Prostate gland (tissue), 2 donors: ENCODE measurements at places on chromosomes 3 and 15.

- DNase-seq, result peak; percentile 30
Observed at GRCh38 chr3:14461748-14462324, 59.4 kb downstream of the SLC6A6 start.

- DNase-seq, result no peak
Observed at GRCh38 chr15:96565266-96565665, 234.8 kb downstream of the NR2F2 start.

GRCh38 chr3:156507285-156507684 lies 47.6 kb downstream of the SSR3 start:
- DNase-seq, result no peak

GRCh38 chr15:63905558-63906265 lies 72.0 kb upstream of the HERC1 start:
- no peak for DNase-seq

GRCh38 chr3:19272296-19272695 lies 124.0 kb downstream of the KCNH8 start:
- no peak for DNase-seq

DNA sequence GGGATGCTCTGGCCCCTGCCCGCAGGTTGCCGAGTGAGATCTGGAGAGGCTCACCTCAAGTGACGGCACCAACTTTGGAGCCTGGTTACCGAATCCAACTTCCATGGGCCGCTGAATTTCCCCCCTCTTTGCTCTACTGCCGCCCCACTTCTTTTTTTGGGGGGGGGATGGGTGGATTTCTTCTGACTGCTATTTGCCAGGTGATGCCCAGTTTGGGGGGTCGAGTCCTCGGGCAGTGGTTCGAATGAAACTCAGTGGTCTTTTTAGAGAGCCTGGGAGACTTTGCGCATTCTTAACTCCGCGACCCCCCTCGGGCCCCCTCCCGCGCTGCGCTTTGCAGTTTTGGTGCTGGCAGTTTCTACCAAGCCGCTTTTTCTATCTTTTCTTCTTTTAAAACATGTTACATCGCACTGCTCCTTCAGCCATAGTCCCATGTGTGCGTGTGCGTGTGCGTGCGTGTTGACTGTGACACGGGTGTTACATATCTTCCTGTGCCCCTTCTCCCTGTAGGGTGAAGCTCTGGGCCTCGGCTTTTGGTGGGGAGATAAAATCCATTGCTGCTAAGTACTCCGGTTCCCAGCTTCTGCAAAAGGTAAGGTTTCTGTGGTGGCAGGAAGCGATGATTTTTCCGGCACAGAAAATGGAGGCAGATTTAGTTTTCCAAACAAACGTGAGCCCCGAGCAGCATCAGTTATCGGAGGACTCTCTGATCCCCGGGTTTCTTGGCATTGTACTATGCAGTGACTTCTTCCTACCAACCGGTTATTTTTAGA lies 837 bp downstream of the CACNA2D3 start:
- no peak for DNase-seq

- no peak for DNase-seq
Observed at GRCh38 chr15:80152896-80153876, at the start of gene FAH. FAH (plus strand) TSS chr15:80152999; CDS start chr15:80153055, 56 bp downstream.

- DNase-seq, result peak; percentile 41
Observed at GRCh38 chr3:8987645-8988383, 24.5 kb upstream of the RAD18 start.

- DNase-seq, result no peak
Observed at GRCh38 chr3:52233968-52234367, 5.0 kb downstream of the TWF2 start.

GRCh38 chr3:190970560-190970959 lies 108.1 kb upstream of the GMNC start:
- DNase-seq, result no peak

DNA sequence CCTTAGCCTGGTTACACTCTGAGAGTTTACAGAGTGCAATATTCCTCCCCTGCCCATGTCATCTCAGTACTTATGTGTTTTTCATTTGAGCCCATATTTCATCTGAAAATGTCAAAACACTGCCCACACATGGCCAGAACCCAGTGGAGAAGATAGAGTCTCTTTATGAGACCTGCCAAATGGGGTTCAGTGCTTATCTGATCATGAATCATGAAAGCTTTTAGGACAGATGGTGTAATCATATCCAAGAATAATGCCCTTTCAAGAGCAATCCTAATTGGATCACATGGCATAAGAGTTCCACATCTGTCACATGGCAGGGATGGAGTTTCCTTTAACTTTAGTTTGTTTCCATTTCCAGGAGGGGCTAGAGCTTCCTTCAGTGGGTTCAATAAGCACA lies 77.2 kb upstream of the AGBL1 start:
- no peak for DNase-seq

DNA sequence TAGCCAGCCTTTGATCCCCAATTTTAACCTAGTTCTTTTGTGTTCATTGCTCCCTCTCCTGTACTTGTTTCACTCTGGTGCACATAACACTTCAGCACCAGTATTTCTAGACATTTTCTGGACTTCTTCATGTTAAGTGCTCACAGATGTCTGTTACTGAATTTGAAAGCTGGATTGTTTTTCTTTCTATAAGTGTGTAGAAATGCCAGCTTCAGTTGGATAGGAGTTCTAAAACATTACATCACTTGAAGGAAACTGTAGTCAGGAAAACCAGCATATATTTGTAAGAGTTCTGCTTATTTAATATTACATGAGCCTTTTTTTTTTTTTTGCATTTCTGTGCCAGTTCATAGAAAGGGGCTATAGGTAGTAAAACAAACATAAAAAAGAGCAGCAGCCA lies 21.6 kb downstream of the QTRT2 start:
- no peak for DNase-seq

- DNase-seq, result no peak
Observed at GRCh38 chr15:76340803-76341365, 4.3 kb downstream of the ISL2 start.

GRCh38 chr15:70387993-70388392 lies 290.3 kb upstream of the TLE3 start:
- no peak for DNase-seq

DNA sequence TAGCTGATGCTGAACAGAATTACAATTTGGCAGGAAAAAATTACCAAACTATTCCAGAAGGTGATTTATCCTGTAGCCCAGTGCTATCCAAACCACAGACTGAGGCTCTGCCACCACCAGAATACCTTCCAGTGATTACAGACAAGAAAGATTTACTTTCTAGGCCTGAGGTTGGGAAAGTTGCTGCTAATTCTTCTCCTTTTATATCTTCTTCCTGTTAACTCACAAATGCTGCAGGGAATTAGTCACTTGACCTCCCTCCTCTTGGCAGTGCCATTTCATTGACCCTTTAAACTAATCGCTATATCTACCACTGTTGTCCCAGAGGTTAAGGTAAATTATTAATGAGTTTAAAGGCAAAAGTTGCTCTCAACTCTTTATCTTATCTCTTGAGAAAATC lies 118.4 kb downstream of the CTNNB1 start:
- no peak for DNase-seq

GRCh38 chr15:68149059-68149458 lies 56.1 kb downstream of the CALML4 start:
- DNase-seq, result no peak

DNA sequence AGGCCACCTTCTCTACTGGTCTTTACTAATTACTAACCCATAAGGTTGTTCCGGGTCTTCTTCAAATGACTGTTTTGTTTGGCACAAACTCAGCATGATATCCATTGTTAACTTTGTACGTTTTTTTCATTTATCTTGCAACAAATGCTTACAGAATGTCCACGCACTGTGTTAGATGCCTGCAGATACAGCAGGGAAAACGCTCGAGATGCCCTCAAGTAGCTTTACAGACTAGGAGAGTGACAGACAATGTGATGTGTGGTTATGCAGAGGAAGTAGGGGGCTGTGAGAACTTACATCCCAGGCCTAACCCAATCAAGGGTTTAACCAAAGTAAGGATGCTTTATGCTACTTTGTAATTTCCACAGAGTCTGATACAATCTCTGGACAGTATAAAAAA lies 949 bp upstream of the RFC4 start:
- no peak for DNase-seq

- no peak for DNase-seq
Observed at GRCh38 chr3:13569641-13570390, 20.9 kb downstream of the FBLN2 start.

GRCh38 chr3:8603115-8603710 lies 41.4 kb downstream of the SSUH2 start:
- no peak for DNase-seq

DNA sequence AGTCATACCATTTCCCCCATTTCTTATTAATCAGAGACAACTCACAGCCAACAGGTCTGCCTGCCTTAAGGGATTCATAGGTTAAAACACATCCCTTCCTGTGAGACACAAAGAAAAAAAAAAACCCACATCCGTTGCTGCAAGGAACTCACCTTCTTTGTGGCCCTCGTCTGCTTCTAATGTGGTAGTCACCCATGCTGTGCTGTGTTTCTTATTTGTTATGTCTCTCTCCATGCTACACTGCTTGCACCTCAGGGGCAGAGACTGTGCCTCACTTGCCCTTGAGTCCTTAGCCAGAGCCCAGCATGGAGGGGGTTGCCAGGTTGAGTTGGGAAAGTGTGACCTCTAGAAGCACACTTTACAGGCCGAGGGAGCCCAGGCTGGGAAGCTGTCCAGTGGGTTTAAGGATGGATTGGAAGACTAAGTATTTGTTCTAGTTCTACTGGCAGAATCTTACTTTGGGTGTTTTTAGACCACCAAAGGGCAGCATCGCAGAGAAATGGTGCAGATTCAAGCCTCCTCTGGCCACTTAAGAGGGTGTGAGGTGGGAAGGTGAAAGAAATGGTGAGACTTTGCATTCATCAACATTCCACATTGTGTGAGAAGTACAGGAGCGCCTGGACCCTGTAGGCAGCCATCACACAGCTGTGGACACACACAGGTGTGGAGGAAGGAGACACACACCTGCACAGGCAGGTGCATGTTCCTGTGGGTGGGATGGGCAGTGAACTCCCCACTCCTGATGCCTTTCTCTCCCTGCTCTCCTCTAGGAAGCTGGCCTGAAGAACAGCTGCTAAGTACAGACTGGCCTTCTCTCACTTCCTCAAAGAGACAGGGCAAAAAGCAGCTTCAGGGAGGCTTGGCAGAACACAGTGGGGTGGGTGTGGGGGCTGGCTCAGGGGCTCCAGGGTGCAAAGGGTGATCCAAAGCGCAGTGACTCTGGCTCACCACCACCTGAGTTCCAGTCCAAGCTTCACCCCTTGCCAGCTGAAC lies 48.8 kb downstream of the GLB1 start:
- DNase-seq, result no peak

GRCh38 chr3:12585181-12585580 lies 28.3 kb downstream of the MKRN2 start:
- DNase-seq, result no peak

DNA sequence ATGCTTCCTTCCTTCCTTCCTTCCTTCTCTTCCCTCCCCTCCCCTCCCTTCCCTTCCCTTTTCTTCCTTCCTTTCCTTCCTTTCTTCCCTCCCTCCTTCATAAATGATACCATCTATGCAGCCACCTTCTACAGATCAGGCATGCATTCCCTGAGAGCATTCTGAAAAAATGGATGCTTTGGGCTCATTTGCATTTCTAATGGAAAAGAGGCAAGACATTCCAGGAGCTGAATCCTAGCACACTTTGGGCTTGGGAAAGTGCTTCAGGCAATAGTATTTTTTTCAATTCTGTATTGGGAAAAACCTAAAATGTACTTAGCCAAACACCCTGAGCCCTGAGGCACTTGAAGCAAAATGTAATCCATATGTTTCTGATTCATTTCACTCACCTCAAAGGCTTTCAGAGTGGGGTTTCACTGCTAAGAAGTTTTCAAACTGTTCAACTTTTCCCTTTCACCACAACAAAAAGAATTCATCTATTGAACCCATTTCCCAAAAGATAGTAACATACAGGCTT lies 220.1 kb upstream of the RORA start:
- no peak for DNase-seq

- no peak for DNase-seq
Observed at GRCh38 chr3:35500641-35501350, 138.5 kb upstream of the ARPP21 start.

- DNase-seq, result peak; percentile 17
Observed at GRCh38 chr3:143849854-143850549, 1.7 kb upstream of the SLC9A9 start.

DNA sequence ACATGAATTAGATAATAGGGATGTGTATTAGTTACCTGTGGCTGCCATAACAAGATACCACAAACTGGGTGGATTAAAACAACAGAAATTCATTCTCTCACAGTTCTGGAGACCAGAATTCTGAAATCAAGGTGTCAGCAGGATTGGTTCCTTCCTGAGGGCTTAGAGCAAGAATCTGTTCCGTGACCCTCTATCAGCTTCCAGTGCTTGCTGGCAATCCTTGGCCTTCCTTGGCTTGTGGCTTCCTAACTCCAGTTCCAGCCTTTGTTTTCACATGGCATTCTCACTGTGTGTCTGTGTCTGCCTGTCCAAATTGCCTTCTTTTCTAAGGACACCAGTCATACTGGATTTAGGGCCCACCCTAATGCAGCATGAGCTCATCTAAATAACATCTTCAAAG lies 94.4 kb upstream of the NR2E3 start:
- no peak for DNase-seq

DNA sequence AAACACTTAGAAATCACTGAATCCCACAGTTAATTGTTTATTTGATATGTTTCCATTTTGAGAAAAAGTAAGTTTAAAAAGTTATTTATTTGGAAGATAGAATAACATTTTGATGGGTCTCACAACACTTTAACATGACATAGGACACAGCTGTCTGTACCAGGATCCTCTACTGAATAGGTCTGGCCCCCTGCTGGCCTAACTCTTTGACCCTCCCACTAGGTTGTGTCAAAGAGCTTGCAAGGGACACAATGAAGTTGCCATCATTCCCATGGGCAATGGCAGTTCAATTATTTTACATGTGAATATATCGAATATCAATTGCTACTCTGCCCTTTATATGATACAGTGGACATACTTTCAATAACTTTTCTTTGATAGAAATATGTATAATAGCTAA lies 138.9 kb downstream of the EPHA3 start:
- DNase-seq, result no peak

DNA sequence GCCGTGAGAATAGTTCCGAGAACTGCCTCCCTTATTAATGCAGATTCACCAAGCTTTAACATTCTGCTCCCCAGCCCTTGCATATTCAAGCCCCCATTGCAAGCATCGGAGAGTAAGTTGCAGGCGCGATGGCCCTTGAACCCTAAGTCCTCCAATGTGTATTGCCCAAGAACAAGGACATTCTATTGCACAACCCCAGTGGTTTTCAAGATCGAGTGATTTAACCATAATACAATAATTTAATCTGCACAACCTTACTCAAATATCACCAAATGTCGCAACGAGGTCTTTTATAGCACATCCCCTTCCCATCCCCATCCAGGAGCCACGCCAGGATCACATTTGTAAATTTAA lies 21.7 kb upstream of the PLXND1 start:
- DNase-seq, result no peak

- no peak for DNase-seq
Observed at GRCh38 chr15:26772154-26773066, at the start of gene GABRB3. GABRB3 (minus strand) TSS chr15:26773066.

- no peak for DNase-seq
Observed at GRCh38 chr15:49646891-49647290, 26.0 kb downstream of the DTWD1 start.

DNA sequence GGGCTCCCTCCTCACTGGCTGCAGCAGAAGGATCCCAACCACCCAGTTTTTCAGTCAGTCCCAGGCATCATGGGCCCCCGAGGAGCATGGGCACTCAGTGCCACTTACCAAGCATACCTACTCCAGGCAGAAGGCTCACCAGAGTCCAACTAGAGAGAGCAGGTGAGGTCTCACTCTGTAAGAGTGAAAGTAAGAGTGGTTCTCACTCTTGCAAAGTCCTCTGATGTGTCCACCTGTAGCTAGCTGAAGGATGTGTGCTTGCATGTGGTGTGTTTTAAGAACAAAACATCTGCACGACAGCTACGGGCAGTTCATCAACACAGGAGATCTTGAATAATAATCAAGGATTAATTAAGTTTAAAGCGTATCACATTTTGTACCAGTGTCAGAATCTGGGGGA lies 49.7 kb downstream of the CCK start:
- no peak for DNase-seq
